Stimulated activated CD4-positive, alpha-beta T cell treated with anti-CD3 and anti-CD28 coated beads, Interleukin-4, amount 100 ng/mL, for 4 hours (primary cell): ENCODE measurements at places on chromosomes 7 and 10.

GRCh38 chr10:68088740-68089139 lies 13.7 kb upstream of the HERC4 start:
- no peak for DNase-seq

GRCh38 chr7:94389381-94389780 lies 5.3 kb upstream of the COL1A2 start:
- no peak for DNase-seq

DNA sequence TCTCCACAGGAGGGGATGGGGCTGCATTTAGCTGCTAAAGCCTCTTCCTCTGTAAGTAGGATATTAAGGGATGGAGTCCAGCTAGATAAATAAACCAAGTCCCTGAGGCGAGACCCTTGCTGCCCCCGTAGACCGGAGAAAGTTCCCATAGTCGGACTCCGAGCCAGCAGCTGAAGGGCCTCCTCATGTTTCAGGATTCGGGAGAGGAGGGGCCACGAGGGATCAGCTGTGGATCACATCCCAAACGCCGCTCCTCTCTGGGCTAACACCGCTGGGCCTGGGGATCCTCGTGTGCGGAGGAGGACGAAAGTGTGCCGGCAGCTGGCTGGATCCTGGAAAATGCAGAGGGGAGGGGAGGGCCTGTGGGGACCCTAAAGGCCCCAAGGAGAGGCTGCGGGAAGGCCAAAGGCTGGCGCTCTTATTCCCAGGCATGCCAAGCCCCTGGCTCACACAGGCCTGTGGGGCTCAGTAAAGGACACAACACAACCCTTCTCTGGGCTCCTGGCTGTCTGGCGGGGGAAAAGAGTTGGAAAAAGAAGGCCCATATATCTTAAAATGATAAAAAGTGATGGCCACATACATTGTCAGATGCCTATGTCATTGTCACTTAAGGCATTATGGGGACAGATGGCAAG lies 82.5 kb upstream of the TMEM72 start:
- no peak for DNase-seq

DNA sequence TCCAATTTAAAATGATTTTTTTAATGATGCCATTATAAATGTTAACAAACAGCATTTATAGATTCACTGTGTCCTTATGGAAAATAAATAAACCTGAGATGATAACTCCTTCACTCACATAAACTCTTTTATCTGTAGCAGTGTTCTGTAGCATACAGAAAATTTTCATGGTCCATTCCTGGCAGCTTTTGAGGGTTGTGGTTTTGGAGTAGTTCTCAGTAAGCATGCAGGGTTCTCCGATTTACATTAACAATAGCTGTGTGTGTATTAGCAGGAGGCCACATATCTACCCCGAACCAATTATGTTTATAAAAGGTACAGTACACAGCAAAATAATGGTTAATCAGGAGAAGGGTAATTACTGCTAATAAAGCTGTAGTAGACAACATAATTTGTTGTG lies 162.7 kb downstream of the CDCA7L start:
- DNase-seq: no peak

GRCh38 chr10:103557455-103557854 lies 64.0 kb downstream of the NEURL1 start:
- DNase-seq: no peak

GRCh38 chr10:132865171-132865631 lies 77.2 kb downstream of the CFAP46 start:
- DNase-seq: no peak

GRCh38 chr10:91366704-91367103 lies 43.4 kb upstream of the HECTD2 start:
- DNase-seq: no peak

- DNase-seq: no peak
These were observed 39.1 kb downstream of the TASOR2 start for GRCh38 chr10:5723692-5724091.

- no peak for DNase-seq
These were observed 367.7 kb upstream of the SEMA3D start for GRCh38 chr7:85554236-85555178.

- DNase-seq: no peak
These were observed 97.3 kb downstream of the SNX13 start for GRCh38 chr7:17843041-17843440.

DNA sequence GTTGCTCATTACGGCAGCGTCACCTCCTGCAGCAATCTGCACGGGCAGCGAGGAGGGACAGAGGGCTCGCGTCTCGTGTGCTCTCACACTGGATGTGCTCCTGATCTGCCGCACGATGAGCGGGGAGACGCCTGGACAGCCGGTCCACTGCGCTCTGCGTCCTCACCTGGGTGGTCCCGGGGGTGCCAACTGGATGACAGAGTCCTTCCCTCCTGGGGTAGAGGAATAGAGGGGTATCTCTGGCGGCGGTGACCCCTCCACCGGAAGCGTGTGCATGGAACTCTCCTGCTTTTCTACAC lies 3.4 kb downstream of the FAM20C start:
- no peak for DNase-seq

DNA sequence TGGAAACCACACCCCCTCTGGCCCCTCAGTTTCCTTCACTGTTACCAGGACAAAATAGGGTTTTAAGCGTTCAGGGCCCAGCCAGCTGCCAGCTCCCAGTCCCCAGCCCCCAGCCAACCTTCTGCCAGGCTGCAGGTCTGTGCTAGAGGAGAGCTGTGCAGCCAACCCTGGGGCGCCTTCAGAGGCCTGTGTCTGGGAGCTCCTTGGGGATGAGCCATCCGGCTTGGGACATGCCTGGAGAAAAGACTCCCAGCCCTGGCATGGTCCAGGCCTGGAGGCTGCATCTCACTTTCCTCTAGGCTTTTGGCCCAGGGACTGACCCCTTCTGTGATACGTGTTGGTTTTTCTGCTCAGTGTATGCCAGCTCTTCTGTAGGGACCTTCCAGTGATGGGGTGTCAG lies 487.6 kb upstream of the MGMT start:
- DNase-seq: no peak

DNA sequence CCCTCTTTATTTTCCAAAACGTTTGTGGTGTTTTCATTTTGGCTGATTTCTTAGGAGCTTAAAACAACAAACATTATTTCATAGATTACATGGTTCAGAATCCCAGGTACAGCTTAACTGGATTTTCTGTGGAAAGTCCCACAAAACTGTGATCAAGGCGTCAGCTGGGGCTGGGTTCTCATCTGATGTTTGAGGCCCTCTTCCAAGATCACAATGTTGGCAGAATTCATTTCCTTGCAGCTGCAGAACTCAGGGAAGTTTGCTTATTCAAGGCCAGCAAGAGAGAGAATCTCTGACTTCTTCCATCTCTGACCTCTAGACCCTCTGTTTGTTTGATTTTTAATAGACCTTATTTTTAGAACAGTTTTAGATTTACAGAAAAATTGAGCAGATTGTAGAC lies 108.4 kb upstream of the AGK start:
- DNase-seq: no peak

GRCh38 chr10:120982507-120982906 lies 131.3 kb downstream of the WDR11 start:
- DNase-seq: no peak

GRCh38 chr10:72663971-72664370 lies 28.0 kb upstream of the MCU start:
- no peak for DNase-seq

DNA sequence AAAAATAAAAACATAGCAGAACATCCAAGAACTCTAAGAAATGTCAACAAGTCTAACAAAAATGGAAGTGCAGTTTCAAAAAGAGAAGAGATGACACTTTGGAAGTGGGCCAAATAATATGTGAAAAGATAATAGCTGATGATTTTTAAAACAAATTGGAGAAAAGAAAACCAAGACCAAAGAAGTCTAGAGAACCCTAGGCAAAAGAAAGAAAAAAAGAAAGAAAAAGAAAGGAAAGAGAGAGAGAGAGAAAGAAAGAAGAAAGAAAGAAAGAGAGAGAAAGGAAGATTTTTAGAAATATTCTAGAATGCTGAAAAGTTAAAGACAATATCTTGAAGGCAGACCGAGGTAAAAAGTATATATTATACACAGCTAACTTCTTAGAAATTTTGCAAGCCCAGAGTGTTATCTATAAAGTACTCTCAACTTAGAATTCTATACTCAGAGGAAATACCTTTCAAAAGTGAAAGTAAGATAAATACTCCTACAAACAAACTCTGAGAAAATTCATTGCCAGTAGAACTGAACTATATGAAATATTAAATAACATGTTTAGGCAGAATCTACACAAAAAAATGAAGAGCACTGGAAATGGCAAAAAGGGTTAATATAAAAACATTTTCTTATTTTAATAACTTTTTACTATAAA lies 138.7 kb upstream of the SMIM30 start:
- no peak for DNase-seq

DNA sequence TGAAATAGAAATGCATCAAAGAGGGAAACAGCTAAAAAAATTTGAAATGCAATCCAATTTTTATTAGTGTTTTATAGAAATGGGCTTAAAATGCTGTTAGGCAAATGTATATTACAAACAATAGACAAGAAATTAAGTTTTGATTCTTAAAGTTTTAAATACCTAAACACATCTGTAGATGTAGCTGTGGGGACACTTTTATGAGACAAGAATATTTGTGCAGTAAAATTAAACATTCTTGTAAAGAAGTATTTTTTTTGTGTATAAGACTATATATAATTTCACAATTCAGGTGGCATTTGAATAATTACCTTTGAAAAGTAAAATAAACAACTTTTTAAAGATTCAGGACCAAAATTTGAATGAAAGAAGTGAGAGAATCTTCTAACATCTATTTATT lies 1015.9 kb downstream of the REEP3 start:
- no peak for DNase-seq

- DNase-seq: no peak
These were observed 114.8 kb downstream of the SPAG6 start for GRCh38 chr10:22460101-22460500.

GRCh38 chr7:112898432-112899290 lies 108.5 kb upstream of the TMEM168 start:
- DNase-seq: peak; percentile 9
